SK-N-DZ (cell line): ENCODE measurements at places on chromosomes 11 and 22.

- DNase-seq, result no peak
Measured at GRCh38 chr11:92775003-92775676, 194.3 kb upstream of the MTNR1B start.

DNA sequence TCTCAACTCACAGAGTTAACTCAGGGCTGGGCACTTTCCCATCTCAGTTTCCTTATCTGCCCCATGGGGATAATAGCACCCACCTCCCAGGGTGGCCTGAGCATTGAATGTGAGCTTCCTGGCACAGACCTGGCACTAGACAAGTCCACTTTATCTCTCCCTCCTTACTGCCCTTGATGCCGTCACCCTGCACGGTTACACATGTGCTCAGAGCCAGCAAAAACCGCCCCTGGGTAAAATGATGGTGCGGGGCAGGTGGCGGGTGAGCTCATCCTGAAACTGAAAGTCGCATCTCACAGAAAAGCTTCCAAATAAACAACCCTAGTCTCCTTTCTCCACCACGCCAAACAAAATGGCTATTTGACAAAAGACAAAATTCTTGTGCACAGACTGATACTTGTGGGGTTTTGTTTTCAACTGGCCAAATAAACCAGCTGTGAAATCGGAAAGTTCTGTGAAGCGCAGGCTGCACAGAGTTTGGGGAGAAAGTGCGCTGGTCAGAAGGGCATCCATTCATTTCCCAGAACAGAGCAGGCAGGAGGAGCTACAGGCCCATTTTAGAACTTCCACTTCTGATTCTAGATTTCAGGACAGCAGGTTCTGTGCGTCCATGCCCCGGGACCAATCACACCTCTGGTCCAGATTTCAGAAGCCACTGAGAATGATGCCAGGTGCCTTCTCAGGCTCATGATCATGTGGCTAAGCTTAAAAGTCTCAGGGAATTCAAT lies 138.1 kb downstream of the SHANK2 start:
- DNase-seq, result no peak

DNA sequence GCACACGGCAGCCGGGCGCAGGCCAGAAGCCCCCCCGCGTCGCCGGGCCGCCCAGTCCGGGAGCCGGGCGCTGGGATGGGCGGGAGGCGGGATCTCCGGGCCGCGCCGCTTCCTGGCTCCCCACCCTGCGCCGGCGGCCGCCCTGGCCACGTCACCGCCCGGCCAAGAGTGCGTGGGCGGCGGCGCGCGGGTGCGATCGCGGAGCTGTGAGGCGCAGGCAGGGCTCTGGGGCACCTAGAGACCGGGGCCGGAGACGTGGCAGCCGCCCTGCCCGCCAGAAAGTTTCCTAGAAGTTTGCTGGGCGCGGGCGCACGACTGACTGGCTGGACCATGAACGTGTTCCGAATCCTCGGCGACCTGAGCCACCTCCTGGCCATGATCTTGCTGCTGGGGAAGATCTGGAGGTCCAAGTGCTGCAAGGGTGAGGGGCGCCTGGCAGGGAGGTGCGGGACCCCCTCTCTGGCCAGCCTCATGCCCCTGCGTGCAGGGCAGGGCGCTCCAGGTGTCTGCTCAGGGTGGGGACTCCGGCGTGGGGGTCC lies at the start of gene KDELR3:
Gene KDELR3 (plus strand): TSS at position 193 of the 539 bp plus-strand sequence. CDS start 138 bp downstream, at position 331.
- DNase-seq, result no peak

GRCh38 chr11:63929616-63930015 lies 9.2 kb upstream of the NAA40 start:
- peak; percentile 73 for DNase-seq

GRCh38 chr11:725624-726202 lies 19.7 kb downstream of the EPS8L2 start:
- DNase-seq, result no peak

- DNase-seq, result no peak
Measured at GRCh38 chr11:11743216-11743615, 98.6 kb upstream of the USP47 start.
